ENCODE measurements at places on chromosomes 12 and 14. TPM values are rescaled to one million over a fixed set of nuclear protein-coding genes. Genes with fewer than 3 reads are reported as not detected.

- H3K4me1 ChIP-seq: no peaks in the 10 kb centered on the region
- H3K27ac ChIP-seq: no peak overlapping the region
- H3K4me3 ChIP-seq: no peak overlapping the region
- no peaks in the 10 kb centered on the region for H3K36me3 ChIP-seq
- DNase-seq: no peak
Observed at GRCh38 chr12:49930515-49931288, 19.8 kb upstream of the AQP2 start.

DNA sequence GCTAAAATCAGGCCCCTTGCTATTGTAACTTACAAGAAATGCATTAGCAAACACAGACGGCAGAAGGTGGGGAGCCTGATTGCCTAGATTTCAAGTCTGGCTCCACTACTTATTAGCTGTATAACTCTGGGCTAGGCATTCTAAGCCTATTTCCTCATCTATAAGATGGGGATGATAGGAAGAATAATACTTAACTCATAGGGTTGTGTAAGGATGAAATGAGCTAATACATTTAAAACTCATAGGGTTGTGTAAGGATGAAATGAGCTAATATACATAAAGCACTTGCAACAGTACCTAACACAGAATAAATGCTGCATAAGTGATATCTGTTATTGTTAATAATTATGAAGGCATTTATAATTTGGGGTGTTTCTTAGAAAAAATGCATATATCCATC is 60.1 kb upstream of the DIO2 start:
- DNase-seq: no peak
- no peak overlapping the region for H3K4me3 ChIP-seq
- H3K27ac ChIP-seq: no peak overlapping the region
- H3K4me1 ChIP-seq: no peaks in the 10 kb centered on the region

GRCh38 chr12:8584004-8584403 is 28.7 kb downstream of the AICDA start:
- H3K4me1 ChIP-seq: no peaks in the 10 kb centered on the region
- no peak overlapping the region for H3K27ac ChIP-seq
- H3K36me3 ChIP-seq: no peaks in the 10 kb centered on the region
- no peak for DNase-seq
- no peaks in the 10 kb centered on the region for H3K27me3 ChIP-seq

GRCh38 chr12:100445081-100445481 is 28.6 kb upstream of the NR1H4 start:
- H3K27ac ChIP-seq: no peak overlapping the region
- no peaks in the 10 kb centered on the region for H3K36me3 ChIP-seq
- H3K4me3 ChIP-seq: no peak overlapping the region

DNA sequence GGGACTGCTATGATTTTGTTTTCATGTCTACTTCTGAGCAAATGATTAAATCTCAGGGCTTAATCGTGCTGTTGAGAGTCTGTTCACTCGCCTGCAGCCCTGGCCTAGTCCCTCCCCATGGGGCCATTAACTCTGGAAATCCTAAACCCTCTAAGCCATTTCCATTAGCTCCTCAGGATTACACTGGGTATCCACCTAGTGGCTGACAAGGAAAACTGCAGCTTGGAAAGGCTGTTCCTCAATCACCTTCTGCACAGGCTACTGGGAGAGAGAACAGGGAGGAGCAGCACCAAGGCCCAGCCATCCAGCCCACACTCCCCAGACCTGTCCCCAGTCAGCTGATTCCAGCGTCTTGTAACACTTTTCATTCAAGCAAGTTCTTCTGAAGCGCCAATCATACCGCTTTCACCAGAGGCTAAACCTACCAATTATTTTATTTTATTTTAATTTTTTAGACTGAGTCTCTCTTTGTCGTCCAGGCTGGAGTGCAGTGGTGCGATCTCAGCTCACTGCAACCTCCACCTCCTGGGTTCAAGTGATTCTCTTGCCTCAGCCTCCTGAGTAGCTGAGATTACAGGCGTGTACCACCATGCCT is 48.7 kb downstream of the NEUROD4 start:
- H3K4me3 ChIP-seq: no peak overlapping the region
- no peaks in the 10 kb centered on the region for H3K27me3 ChIP-seq
- H3K4me1 ChIP-seq: no peaks in the 10 kb centered on the region
- no peaks in the 10 kb centered on the region for H3K36me3 ChIP-seq
- H3K27ac ChIP-seq: no peak overlapping the region
- no peak for DNase-seq

DNA sequence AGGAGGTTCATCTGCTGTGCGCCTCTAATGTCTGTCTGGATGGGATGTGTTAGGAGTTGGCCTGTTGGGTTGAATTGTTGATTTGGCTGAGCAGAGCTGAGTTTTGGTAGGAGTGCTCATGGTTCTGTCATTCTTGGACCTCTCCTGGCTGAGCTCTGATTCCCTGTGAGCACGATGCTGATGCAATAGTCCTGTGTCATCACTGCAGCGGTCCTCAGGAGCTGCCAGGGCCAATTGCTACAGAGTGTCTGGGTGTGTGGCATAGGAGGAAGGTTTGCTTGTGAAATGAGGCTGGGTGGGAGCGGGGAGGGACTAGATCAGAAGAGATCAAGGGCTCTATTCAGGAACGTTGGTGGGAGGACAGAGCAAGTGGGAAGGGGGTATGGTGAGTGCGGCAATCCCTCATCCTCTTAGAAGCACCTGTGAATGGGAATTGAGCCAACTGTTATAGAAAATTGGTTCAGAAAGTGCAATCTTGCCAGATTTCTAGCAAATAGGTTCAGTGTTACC is 21.2 kb downstream of the PEX5 start:
- no peak overlapping the region for H3K4me3 ChIP-seq
- no peak for DNase-seq
- no peaks in the 10 kb centered on the region for H3K27me3 ChIP-seq

GRCh38 chr12:99809909-99810308 is 162.4 kb downstream of the GARIN6 start:
- no peak overlapping the region for H3K27ac ChIP-seq
- H3K4me3 ChIP-seq: no peak overlapping the region
- no peaks in the 10 kb centered on the region for H3K27me3 ChIP-seq
- DNase-seq: no peak
- no peaks in the 10 kb centered on the region for H3K36me3 ChIP-seq
- H3K4me1 ChIP-seq: no peaks in the 10 kb centered on the region

DNA sequence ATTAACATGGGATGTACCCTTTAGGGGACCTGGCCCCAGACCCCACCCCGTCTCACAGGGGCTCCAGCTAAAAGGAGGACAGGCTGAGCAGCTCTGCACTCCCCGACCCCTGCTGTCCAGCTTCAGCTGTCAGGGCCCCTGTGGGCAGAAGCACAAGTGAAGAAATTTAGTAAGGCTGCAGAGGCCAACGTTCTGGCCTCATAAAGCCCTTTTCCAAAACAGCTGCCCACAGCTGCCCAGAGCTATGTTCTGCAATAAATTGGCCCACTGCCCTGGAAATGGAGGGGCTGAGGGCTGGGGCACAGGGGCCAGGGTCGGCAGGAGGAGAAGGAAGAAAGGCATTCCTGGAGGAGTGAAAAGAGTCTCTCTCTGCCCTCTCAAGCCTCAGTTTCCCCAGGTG is 357.1 kb downstream of the BCL11B start:
- no peak overlapping the region for H3K27ac ChIP-seq
- H3K36me3 ChIP-seq: no peaks in the 10 kb centered on the region
- no peaks in the 10 kb centered on the region for H3K27me3 ChIP-seq

DNA sequence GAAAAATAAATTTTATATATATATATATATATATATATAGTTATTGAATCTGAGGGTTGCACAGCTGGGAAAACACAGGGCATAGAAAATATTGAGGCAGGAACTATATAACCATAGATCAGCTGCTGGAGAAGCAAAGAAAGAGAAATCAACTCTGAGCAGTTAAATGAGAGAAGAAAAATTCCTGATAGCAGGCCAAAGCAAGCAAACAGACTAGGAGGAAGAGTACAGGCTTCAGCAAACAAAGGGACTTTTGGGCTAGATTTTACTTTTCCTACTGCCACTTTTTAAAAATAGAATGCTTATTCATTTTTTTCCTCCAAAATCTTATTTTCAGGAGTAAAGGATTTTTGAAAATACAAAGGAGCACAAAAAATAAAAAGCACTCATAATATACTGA is 216.0 kb upstream of the PRKD1 start:
- DNase-seq: no peak
- no peaks in the 10 kb centered on the region for H3K27me3 ChIP-seq
- H3K4me1 ChIP-seq: no peaks in the 10 kb centered on the region

The ZNF385A gene
- total RNA-seq: 18.4 TPM

Measured in breast epithelium (tissue), 4 donors.